ENCODE measurements at places on chromosomes 5 and 9.

DNA sequence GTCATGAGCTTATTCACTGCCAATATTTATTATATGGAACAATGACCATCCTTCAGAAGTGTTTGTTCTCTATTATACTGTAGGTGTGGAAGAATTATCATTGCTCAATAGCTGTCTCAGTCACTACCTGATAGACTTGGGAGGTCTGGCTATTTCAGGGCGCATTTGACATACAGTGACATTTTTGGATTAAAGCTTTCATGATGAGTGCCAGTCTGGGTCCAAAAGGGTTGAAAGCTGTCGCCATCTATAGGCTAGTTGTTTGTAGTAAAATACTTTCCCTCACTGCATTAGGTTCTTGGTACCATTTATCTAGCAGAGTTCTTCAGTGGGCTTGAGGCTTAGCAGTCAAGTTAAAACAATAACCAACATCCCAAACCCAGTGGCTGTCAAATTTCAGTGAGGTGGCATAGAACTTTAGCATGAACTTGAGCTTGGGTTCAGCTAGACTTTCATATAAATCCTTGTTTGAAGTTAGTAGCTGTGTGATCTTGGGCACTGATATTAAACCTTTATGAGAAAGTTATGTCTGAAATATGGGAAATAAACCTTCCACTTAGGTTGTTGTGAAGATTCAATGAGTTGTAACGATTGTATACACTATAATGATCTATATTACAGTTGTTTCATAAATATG, 110.5 kb upstream of the CDKN2B start:
- no peak for DNase-seq

GRCh38 chr5:123438902-123439301, 15.7 kb upstream of the CEP120 start:
- no peak for DNase-seq

DNA sequence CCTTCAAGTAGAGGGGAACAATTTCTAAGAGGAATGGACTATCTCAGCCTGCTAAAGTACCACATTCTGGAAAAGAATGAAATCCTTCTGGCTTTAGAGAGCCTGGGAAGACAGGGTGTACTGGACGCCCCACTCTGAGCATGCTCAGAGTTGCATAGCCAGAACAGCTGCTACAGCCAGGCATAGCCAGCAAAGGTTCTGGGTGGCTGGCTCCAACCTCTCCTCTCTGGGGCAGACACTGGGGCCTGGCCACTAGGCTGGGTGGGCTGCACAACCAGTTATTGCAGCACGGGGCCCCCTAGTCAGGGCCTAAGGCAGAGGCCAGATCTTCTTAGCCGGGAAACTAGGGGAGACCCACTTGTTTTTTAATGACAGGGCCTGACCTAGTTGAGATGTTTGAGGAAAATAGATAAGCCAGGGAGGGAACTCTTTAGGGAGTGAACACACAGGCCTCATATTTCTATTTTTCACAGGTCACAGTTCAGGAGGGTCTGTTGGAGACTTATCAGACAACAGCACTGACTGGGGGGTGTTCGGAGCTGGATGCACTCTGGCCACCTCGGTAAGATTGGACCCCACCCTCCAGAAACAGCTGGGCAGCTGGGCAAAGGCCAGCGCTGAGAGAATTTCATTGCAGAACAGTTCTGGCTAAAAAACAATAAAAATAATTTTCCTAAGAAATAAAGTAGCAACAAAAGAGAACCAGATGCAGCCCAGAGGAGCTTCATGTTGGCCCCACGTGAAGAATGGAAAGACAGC, 142.9 kb downstream of the LPAR1 start:
- DNase-seq = no peak

DNA sequence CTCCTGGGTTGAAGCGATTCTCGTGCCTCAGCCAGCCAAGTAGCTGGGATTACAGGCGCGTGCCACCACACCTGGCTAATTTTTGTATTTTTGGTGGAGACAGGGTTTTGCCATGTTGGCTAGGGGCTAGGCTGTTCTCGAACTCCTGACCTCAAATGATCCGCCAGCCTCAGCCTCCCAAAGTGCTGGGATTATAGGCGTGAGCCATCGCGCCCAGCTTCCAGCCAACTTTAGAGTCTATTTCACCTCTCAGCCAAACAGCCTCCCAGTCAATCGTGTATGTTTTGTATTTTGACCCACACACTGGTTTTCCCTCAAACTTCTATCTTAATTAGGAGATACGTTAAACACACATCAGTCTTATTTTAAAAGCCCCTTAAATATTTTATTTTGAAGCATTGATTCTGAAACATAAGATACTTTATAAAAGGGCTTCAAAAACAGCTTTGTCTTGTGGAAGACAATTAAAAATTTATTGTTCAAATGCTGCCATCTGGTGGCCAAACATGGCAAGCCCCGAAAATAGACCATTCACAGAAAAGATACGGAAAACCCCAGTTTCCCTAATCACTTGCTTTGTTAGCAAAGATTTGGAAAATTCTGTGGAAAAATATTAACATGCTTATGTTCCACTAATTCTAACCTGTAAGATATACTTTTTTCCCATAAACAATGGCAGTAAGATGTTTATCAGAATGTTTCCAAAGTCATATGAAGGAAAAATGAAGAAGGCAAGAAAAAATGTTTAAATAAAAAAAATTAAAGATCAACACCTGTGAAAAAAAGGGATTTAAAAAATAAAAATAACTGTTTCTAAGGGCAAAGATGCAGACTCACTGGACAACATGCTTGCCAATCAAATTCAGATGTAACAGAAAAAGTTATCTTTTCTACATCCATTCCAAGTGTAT, 33.1 kb downstream of the APTX start:
- peak; percentile 33 for DNase-seq

- no peak for DNase-seq
Measured at GRCh38 chr9:70195456-70195855, 63.3 kb upstream of the SMC5 start.

GRCh38 chr5:156481741-156482140, 154.8 kb downstream of the SGCD start:
- DNase-seq = no peak

GRCh38 chr9:132216861-132217619, 55.2 kb downstream of the NTNG2 start:
- DNase-seq = no peak

DNA sequence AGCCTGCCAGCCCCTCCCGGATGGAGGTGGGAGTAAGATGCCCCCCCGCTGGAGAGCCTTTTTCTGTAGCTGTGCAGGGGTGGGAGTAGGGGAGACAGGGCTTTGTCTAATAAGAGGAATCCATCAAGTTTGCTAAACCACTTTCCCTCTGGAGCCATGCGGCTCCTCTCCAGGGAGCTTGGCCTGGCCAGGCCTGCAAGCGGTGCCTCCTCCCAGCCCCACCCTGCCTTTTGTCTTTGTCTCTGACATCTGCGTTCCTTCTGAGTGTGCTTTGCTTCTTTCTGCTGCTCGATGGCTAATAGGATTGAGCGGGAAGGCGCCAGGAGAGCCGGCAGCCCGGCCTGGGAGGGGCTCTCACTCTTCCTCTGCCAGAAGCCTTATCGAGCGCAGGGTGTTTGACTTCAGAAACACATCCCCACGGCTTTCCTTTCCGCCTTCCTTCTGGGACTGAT, 26.7 kb upstream of the FCN1 start:
- no peak for DNase-seq

DNA sequence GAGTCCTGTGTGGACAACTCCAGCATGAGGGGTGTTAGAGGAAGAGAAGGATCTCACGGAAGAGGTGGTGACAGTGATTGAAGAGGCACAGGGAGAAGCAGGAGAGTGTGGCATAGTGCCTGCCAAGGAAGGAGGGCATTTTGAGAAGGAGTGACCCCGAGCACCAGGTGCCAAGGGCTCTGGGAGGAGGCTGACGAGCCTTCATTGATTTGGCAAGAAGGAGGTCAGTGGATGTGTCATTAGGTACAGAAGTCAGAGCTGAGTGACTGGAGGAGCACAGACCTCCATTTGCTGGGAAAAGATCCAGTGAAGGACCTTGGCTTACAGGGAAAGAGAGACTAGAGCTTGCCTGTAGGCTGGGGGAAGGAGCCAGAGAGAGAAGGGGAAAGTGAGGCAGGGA, 70.3 kb upstream of the ANGPTL2 start:
- no peak for DNase-seq

GRCh38 chr5:16885635-16886365, 50.3 kb downstream of the MYO10 start:
- DNase-seq = no peak

DNA sequence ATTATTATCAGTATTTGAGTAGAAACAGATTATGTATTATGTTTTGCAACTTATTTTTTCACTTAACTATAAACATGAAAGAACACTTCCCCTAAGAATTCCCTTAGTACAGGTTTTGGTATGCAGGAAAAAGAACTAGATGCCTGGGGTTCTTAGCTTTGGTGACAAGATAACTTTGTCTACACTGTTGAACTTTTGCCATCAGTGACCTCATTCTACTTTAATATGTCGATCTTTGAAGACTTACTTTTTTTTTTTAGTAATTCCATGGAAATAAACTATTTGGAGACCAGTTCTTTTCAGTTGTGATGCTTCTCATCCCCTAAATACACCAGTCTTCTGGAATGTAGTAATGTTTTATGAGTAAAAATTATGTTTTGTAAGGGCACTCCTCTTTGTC, 34.3 kb downstream of the ZNF462 start:
- no peak for DNase-seq

GRCh38 chr5:138668451-138669380, 84.5 kb upstream of the CTNNA1 start:
- peak; percentile 80 for DNase-seq

- no peak for DNase-seq
Measured at GRCh38 chr5:172593721-172594235, 47.3 kb upstream of the NEURL1B start.

GRCh38 chr5:104736073-104736472, 1173.5 kb upstream of the NUDT12 start:
- no peak for DNase-seq

- no peak for DNase-seq
Measured at GRCh38 chr5:118888556-118888955, 99.8 kb downstream of the DTWD2 start.

DNA sequence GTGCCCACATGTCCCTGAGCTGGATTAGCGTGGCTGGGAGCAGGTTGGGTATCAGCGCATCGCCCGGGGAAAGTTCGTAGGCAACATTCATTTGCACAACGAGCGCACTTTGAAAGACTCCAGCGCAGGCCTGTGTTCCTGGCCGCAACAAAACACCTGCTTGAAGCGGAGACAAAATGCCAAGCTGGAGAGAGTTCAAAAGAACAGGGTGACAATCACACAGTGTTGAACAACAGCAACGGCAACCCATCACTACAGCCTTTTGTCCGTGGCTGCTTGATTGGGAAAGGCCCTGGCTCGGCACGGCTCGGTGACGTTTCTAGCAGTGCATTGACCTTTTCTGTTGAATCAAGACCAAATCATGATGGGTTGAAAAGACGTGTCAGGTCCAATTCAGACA, 336.3 kb downstream of the IRX1 start:
- no peak for DNase-seq

DNA sequence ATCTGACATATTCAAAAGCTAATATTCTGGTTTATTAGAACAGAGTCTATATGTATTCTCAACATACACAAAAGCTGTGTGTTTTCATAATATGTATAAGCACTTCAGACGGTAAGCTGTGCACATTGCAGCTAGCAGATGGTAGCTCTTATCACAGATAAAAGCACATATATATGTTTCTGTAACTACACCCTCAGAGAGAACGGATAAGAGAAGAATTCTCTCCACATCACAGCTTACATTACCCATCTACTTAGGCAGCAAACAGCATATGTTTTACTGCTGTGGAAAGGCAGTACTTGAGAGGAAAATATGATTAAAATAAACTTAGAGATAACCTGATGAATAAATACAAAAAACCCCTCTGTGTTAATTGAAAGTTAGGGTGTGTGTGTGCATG, 450.9 kb upstream of the ZNF608 start:
- no peak for DNase-seq

- no peak for DNase-seq
Measured at GRCh38 chr9:14962193-14962882, 52.1 kb upstream of the FREM1 start.

- no peak for DNase-seq
Measured at GRCh38 chr9:113892861-113893491, 16.9 kb downstream of the ZNF618 start.

GRCh38 chr9:14752871-14753270, 30.3 kb upstream of the CER1 start:
- no peak for DNase-seq

- DNase-seq = no peak
Measured at GRCh38 chr5:108730617-108731340, 16.9 kb upstream of the FER start.

GRCh38 chr9:90774682-90775081, 26.9 kb upstream of the SYK start:
- DNase-seq = peak; percentile 19
